ENCODE measurements at places on chromosomes 4 and X. TPM values are rescaled to one million over a fixed set of nuclear protein-coding genes. Genes with fewer than 3 reads are reported as not detected.

DNA sequence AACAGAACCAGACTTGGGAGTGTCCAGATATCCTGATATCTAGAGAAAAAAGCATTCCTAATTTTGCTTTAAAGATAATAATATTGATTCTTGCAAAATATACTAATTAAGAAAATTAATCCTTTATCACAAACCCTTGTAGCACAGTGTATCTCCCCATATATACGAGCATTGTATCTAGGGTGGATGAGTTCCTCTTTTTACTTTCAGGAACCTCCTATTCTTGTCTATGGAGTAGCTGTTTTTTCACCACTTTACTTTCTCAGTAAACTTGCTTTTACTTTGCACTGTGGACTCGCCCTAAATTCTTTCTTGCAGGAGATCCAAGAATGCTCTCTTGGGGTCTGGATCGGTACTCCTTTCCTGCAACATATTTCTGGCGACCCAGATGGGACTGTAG, 103.9 kb downstream of the GLUD2 start:
- DNase-seq, result no peak

The SCLT1 gene
- total RNA-seq, result 21.7 TPM

DNA sequence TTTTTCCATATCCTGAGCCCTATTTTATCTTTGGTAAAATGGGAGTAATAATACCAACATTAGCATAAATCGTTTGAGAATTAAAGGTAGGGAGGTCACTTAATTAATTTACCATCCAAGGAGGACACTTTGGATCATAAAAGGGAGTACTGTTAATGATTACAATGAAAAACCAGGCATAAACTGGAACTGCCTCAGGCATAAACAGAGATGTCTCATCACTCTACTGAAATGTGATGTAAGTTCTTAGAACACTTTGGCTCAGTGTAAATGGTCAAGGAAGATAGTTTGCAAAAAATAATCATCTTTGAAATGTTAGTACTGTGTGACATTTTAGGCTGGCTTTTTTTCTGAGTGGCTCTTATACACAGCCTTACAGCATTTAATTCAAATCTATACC, 268.7 kb downstream of the SLC39A8 start:
- no peak for DNase-seq

DNA sequence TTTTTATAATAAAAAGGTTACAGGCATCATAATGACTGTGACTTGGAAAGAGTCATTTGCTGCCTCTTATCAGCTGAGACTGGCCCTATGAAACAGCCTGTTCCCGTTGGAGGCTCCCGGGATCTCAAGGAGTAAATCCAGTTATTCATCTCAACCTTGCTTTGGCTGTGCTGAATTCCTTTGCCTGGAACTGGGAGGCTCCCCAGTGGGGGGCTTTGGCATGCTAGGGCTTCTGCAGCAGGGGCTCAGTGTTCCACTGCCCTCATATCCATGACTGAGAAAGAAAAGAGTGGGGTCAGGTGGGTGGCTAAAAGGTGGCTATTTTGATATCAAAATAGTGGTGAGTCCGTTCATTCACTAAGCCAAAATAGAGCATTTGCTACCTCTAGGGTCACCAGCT, 71.2 kb downstream of the TRPC5 start:
- DNase-seq, result no peak

The TCEAL9 gene
- 95.7 TPM for total RNA-seq

DNA sequence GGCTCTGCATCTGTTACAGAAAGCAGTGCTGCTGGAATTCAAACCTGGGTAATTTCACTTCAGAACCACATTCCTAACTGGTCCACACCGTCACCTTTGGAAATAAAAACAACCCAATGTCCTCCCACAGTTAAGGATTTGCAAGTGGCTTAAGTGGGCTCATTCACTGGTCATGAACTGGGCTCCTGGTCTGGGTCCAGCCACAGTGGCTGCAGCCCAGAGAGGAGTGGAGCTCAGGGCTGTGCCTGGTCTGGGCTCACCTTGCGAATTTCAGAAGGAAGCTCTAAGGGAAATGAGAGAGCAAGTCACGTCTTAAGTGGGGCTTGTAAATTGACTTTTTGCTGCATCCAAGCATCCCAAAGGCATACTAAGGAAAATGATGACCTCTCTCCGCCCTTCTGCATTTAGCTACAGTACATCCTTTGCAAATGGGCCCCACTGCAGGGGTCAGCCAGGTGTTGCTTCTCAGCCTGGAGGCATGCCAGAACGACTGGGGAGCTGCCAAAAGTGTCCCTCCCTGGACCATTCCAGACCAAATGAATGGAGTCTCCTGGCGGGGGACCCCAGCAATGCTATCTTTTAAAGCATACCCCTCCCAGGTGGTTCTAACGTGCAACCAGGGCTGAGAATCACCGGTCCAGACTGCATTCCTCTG, 25.6 kb upstream of the CRMP1 start:
- no peak for DNase-seq

GRCh38 chr4:109810552-109811387, 4.8 kb upstream of the GAR1 start:
- no peak for DNase-seq

Data from stomach (tissue), 19 donors.